Lower lobe of right lung (tissue), 2 donors: ENCODE measurements at places on chromosomes 7 and 10.

DNA sequence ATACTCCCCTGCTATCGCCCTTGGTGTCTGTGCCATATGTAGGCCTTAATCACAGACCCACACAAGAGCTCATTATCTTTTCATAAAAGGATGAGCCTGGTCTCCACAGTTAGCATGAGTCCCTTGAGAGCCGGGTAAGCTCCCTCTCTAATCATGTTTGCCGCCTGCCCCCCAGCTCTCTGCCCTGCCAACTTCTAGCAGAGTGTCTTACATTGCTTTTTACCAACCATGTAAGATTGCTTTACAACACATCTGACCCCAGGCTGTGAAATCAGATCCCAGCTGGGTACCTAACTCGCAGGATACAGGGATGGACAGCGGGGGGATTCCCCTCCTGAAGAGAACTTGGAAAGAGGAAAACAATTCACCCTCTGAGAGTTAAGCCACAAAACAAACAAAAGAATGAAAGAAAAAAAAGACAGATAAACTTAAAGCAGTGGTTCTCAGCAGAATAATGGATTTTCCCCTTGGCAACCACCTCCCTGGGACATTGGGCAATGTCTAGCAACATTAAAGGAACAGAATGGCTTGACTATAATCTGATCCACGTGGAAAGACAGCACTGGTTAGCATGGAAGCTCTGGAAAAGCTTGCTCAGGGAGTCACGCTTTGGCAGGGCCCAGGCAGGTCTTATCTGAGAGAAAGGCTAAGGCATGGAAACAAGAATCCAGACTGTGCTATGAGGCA is 39.4 kb upstream of the ATOH7 start:
- DNase-seq, result no peak

DNA sequence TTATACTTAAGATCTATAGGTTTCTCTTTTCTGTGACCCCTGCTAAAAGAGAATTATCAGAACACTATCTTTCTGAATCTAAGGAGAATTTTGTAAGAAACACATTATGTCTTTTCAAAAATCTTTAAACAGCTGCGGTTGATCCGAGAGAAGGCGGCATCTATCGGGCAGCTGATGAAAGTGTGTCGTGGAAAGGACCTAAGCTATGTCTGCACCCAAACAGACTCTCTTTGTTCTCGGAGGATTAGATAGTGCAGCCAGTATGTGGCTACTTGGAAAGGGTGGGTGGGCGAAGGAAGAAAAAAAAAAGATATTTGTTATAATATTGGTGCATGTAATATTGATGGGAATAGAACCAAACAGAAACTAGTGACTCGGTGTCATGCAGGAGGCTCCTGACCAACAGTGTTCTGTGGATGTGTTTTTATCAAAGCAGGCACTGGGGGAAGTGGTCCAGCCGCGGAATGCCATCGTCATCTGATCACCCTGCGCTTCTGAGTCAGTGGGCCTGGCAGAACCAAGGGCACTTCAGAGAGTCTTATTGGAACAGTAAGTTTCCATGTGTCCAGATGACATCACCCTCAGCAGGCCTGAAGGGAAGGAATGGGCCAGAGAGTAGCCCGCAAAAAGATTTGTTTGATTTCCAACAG is 509.7 kb upstream of the AKR1E2 start:
- DNase-seq, result no peak

DNA sequence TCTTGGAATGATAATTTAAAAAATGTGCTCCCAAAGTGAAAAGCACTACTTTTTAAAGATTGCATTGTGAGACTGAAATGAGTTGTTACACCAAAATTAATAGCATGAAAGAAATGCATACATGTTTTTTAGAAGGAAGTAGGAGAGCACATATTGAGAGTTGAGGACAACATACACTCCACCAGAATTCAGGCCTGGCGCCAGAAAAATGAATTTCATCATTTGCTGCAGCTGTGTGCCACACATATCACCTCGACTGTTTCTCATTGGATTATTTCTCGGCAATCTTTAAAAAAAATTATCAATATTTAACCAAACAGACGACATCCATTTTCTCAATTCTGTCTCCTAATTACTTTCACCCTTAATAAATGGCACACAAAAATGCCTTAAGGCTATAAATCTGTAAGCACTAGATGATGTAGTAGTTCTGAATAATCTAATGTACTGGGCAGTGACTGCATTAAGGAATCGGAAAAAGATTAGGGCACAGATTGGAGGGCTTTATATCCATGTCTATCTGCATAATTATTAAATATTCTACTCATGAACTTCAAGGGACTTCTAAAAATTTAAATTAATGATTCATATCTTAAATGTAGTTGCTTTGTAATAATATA is 590.4 kb downstream of the NXPH1 start:
- DNase-seq, result no peak

GRCh38 chr10:97220355-97220754 is 34.6 kb upstream of the SLIT1 start:
- DNase-seq, result no peak

GRCh38 chr10:34661580-34661979 is 153.5 kb downstream of the PARD3 start:
- DNase-seq, result no peak

DNA sequence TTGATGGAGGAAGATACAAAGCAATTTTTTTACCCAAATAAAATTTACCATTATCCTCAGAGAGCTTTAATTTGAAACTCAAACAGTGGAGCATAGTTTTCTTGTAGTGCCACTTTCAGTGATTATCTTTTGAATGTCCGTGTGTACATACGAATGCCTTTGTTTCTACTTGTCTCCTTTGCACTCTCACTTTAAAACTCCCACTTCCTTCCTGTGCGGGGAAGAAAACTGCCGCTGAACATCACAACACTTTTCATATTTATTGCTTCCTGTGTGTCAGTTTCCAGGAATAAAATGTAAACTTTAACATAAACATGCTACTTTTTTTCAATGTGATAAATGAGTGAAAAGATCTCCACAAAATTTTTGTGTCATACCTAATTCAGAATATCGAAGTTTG is 102.4 kb downstream of the SEMA3A start:
- no peak for DNase-seq

DNA sequence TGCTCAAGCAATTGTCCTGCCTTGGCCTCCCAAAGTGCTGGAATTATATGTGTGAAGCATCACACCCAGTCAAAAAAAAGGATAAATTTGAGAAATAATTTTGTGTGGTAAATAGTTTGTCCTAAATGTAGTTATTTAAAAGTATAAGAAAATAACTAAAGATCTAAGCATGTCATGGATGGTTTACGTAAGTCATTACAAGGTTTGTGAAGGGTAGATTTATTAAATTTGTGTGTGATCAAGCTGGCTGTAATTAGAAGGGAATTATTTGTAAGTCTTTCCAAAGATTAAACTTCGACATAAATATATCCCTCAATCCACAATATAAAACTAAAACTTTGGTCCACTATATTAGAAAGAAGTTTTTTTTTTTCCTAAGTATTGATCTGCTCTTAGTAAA is 28.6 kb downstream of the ORC5 start:
- no peak for DNase-seq

DNA sequence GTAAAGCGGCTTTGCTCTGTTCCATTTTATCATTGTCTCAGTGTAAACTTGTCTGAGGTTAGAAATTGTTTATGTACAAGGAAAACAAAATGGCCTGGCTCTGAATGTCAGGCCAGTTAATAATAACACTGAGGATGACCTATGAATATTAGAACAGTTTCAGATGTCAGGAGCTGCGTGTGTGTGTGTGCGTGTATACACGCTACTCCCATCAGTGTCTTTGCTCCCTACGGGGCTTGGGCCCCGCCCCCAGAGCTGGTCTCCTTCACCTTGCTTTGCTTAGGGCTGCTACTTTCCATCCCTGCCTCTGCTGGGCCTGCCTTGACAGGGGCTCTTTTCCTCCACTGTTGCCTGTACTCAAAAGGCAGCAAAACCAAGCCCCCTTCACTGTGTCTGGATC is 142.3 kb upstream of the BET1 start:
- DNase-seq, result no peak

- DNase-seq, result no peak
Measured at GRCh38 chr7:102942181-102942866, 29.5 kb downstream of the LRRC17 start.

GRCh38 chr10:117075064-117075463 is 63.0 kb downstream of the VAX1 start:
- DNase-seq, result no peak

GRCh38 chr10:125782616-125783015 is 7.0 kb upstream of the MMP21 start:
- DNase-seq, result no peak

DNA sequence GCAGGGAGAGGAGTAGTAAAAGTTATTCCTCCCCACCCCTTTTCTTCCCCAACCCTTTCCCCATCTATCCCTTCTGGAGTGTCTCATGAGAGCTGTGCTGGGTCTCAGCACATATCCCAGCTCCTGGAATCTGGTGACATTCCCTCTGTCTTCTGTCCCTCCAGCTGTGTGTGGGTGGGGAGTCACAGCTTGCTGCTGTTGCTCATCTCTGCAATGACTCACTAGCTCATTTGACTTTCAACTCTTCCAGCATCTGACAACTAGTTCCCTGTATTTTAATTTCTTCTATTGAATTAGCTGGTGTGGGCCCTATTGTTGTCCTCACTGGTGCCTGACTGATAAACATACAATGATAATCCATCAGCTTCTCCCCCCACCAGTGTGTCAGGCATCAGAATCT is 198.9 kb upstream of the AUTS2 start:
- DNase-seq, result no peak

DNA sequence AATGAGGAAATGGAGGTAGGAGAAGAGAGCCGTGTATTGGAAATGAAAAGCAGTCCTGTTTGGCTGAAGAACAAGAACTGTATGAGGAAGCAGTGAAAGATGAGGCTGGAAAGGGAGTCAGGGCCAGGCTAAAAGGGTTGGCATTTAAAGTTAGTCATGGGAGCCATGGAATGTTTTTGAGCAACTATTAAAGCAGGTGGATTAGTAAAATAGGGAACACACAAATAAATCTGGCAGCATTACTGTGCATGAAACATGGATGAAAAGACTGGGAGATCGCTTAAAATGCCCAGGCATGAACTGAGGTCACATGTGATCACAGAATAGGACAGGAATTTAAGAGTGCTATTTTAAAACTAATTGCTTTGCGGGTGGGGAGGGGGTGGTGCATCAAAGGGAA is 1.4 kb upstream of the IFRD1 start:
- no peak for DNase-seq

GRCh38 chr10:87531908-87532622 is 27.4 kb downstream of the MINPP1 start:
- DNase-seq, result no peak

DNA sequence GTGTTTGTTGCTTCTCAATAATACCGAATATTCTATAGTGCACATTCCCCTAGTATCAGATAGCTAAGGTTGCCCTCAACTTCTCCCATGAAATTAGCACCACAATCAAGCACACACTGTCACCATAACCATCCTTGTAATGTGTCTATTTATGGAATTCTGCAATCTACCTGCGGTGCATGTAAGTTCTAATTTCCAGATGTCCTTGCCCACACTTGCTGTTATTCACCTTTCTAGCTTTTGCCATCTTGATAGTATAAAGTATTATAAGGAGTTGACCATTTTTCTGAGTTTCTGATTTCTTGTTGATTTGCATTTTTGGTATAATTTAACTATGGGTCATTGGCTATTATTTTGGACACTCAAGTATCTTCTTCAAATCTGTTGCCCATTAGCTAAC is 490.1 kb upstream of the GALNT17 start:
- DNase-seq, result no peak

GRCh38 chr10:102522874-102523249 is 19.1 kb downstream of the SUFU start:
- DNase-seq, result no peak

GRCh38 chr10:124716369-124716768 is 27.8 kb downstream of the FAM53B start:
- DNase-seq, result no peak

DNA sequence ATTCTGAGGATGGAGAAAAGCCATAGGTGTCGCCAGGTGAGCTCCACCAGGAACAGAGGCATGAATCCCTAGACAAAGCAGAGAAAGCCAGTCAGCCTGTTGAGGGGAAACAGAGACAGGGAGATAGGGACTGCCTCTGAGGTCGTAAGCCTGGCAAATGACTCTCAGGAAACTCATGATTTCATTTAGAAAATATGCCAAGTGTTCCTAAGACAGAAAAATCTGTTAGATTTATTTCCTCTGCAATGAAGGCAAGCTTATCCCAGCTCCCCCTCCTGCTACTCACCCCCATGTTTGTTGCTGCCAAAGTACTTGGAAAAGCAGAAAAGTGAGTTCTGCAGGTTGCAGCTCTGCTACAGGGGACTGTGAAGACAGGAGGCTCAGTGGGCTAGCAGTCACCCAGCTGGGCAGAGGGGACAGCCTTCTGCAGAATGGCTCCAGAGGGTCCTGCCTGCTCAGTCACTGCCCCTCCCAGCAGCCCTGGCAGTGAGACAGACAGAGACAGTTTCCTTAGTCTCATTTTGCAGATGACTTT is 184.3 kb downstream of the ADRA2A start:
- no peak for DNase-seq

DNA sequence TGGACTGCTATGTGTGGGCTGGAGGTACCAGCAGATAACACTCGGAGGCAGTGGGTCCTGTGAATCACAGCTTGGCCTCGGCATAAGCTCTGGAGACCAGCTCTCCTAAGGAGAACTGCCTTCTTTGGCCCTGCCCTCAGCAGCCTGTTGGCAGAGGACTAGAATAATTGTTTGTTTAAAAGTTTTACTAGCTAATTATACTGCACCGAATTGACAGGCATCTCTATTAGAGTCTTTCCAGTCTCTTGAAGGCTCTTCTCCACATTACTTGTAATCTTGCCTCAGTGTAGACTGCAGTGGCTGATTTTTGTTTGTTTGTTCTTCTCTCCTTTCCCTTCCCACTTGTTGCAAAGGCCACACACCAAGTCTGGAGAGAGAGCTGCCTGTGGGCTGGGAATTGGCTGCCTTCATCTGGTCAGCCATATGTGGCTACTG is 183.2 kb downstream of the AUTS2 start:
- DNase-seq, result no peak

- DNase-seq, result no peak
Measured at GRCh38 chr7:5470816-5471215, 47.2 kb upstream of the TNRC18 start.

GRCh38 chr7:141651417-141651816 is 50.5 kb downstream of the DENND11 start:
- DNase-seq, result no peak

DNA sequence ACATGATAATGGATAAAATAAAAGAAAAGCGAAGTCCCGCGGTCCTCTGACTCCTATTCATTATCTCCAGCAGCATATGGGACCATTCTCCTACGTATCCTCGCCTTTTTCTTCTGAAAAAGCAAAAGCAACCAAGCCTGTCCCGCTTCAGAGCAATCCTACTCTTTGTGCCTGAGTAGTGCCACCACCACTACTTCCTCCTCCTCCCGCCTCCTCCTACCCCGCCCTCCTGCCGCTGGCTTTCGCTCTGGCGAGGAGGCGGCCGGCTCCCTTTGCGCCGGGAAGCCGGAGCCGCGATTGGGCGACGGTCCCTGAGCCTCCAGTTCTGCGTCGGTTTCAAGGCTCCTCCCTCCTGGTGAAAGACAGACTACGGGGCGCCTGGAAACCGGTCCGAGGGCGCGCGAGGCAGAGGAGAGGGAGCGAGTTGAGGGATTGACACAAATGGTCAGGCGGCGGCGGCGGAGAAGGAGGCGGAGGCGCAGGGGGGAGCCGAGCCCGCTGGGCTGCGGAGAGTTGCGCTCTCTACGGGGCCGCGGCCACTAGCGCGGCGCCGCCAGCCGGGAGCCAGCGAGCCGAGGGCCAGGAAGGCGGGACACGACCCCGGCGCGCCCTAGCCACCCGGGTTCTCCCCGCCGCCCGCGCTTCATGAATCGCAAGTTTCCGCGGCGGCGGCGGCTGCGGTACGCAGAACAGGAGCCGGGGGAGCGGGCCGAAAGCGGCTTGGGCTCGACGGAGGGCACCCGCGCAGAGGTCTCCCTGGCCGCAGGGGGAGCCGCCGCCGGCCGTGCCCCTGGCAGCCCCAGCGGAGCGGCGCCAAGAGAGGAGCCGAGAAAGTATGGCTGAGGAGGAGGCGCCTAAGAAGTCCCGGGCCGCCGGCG is at the start of gene FZD1:
Gene FZD1 (plus strand): TSS at position 388 of the 878 bp plus-strand sequence. CDS start 448 bp downstream, at position 836.
- DNase-seq, result peak; percentile 97
